ENCODE measurements at places on chromosomes 16 and 17.

DNA sequence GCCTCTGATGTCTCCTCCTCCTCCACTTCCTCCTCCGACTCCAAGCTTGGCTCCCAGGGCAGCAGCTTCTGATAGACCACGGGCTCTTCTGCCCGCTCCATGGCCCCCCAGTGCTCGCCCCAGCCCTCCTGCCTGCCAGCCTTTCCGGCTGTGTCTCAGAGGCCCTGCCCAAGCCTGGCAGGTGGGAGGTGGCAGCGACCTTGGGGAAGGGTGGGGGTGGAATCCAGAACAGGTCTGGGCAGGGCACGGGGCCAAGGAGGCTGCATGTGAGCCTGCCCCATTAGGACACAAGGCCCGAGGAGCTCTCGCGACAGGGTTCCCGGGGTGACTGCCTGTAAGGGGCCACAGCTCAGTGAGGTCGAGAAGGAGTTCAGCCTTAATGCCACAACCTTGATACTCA lies at the start of gene GGT6:
GGT6 (minus strand) TSS at position 157 of the 400 bp plus-strand sequence; CDS start at position 101, 56 bp downstream.
- no peak for DNase-seq

GRCh38 chr16:28529124-28529523 lies 9.7 kb downstream of the NUPR1 start:
- DNase-seq: no peak

DNA sequence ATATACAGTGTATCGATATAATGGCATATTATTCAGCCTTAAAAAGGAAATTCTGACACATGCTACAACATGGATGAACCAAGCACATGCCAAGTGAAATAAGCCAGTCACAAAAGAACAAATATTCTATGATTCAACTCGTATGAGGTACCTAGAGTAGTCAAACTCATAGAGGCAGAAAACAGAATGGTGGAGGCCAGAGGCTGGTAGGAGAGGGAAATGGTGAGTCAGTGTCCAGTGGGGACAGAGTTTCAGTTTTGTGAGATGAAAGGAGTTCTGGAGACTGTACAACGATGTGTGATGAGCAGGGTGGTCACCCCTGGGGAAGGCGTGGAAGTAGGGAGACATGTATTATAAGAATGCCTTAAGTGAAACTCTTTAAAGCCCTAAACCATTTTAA lies 39.9 kb downstream of the RNF157 start:
- no peak for DNase-seq

- DNase-seq: no peak
These were observed 2.4 kb upstream of the C1QTNF8 start for GRCh38 chr16:1098266-1098991.

DNA sequence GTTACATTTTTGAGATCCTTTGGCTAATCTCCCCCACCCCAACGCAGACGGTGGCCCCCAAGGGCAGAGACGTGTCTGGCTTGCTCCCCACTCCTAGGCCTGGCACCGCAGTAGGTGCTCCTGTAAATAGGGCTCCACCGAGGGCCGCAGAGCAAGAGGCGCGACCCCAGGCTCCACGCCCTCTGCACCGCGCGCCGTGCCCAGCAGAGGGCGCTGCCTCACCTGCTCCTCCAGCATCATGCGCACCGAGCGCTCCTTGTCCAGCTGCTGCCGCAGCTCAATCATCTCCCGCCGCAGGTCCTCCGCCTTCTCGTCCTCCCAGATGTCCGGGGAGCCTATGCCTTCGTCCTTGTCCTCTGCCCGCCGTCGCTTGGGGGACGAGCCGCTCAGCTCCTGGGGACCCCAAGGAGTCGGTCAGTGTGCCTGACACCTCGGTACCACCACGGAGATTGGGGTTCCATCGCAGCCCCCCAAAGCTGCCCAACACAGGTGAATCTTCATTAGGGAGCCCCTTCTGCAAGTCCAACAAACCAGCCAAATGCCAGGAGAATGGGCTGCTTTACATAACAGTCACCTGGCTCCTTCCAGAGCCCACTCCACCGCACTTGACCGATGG lies 11.2 kb downstream of the TFAP4 start:
- DNase-seq: no peak

DNA sequence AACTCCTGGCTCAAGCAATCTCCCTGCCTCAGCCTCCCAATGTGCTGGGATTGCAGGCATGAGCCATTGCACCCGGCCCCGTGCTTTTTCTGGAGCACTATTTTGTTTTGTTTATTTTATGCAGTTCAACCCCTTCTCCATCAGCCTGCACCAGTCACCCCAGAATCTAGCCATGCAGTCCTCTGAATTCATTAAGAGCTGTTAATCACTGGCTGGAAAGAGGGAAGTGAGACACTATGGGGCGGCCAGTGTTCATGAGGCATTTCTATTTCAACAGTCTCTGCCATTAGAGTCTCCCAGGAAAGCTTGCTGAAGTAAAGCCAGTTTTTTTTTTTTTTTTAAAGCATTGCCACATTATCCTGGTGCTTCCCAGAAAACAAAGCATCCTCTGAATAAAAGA lies 1.7 kb downstream of the VWA3A start:
- DNase-seq: no peak

GRCh38 chr17:76982408-76983074 lies 114.3 kb downstream of the MGAT5B start:
- no peak for DNase-seq
